Mucosa of descending colon (tissue), 3 donors: ENCODE measurements at places on chromosomes 4 and X. TPM values are rescaled to one million over a fixed set of nuclear protein-coding genes. Genes with fewer than 3 reads are reported as not detected.

Gene UGT8
- total RNA-seq, result 51.7 TPM

Gene USP17L24
- not detected for total RNA-seq

Gene PHOX2B
- 0.55 TPM for total RNA-seq

DNA sequence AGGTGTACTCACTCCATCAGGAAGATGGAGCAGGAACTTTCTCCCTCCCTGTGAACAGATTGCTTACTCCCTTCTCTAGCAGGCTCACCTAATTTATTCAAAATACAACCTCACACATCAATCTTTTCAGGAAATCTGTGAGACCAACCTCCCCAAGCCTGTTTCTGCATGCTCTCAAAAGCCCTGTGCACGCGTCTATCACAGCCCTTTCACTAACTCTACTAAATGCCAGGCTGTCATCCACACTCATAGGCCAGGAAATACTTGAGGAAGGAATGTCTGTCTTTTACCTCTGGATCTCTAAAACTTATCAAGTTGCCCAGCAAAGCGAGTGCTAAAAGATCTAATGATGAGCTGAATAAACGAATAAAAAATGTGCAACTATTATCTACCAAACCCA lies 11.2 kb downstream of the CAMK2D start:
- DNase-seq, result no peak

- no peak for DNase-seq
Observed at GRCh38 chr4:168717847-168718246, 221.0 kb downstream of the PALLD start.

DNA sequence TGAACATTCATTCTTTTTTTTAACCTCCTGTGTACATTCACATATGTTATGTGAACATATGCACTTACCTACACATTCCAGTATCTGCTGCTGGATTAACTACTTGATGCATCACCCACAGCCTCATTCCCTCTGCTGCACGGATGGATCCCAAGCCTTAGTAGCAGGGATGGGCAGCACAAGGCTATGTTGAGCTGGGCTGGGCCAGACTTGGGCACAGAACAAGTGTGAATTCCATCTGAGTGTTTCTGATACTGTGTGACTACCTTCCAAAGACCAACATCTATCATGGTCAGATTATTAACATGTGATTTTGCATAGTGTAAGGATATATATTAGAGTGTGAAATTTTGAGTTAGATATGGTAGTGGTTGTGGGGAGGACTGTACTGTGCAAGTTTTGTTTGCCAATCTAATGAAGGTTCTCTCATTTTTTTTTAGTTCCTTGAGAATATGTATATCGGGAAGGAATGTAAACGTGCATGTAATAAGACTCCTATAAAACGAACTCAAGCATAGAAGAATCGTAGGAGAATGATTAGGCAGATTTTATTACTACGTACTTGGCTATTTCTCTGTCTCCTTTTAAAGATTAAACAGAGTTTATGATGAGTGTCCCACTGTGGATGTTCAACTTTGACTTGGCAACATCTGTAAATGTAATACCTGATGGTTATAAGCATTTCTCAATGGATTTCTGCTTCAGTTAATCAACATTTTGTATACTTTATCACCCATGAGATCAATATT lies 23.4 kb upstream of the STBD1 start:
- no peak for DNase-seq

DNA sequence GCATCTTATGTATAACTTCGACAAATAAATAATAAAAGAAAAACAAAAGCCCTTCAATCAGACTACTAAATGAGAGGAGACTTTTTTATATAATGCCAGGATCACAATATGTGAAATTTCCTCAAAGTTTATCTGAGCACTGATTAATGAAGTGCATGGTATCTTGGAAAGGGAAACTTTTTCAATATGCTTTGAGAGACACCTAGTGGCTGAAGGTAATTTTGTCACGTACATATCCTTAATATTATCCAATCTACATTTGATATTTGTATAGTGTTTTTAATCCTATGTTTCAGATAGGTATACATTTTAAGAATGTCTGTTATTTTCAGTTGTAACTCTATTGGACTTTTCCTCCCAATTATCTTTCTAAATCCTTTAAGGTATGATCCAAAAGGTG lies 146.8 kb downstream of the KLHL4 start:
- no peak for DNase-seq

GRCh38 chr4:60042941-60043340 lies 1157.2 kb upstream of the ADGRL3 start:
- no peak for DNase-seq

GRCh38 chrX:45719751-45720501 lies 519.2 kb upstream of the DIPK2B start:
- no peak for DNase-seq

GRCh38 chrX:39996536-39996935 lies 101.2 kb downstream of the BCOR start:
- no peak for DNase-seq
